Stimulated activated CD8-positive, alpha-beta memory T cell treated with anti-CD3 and anti-CD28 coated beads, Interleukin-4, amount 100 ng/mL, for 1 hour (primary cell): ENCODE measurements at places on chromosomes 3 and 15.

GRCh38 chr3:3305084-3305483 lies 125.6 kb upstream of the CRBN start:
- DNase-seq, result no peak

- DNase-seq, result no peak
Measured at GRCh38 chr3:139227165-139227564, 116.7 kb upstream of the MRPS22 start.

DNA sequence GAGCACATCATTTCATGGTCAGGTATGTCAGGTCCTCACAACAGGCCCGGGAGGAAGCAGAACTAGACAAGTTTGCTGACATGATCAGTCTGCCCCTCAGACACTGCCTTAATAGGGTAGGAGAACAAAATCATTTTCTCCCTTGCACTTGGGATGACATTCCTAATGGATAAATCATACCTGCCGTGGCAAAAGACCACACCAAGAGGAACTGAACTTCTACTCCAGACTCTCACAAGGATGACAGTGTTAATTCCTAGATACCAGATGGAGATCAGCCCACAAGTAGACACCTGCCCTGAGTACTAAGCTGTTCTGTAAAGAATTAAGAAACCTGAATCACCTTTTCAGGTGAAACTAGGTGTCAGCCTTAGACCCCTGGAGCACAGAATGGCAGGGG lies 19.5 kb downstream of the SIAH2 start:
- no peak for DNase-seq

- no peak for DNase-seq
Measured at GRCh38 chr3:53516339-53516738, 21.9 kb downstream of the CACNA1D start.

- no peak for DNase-seq
Measured at GRCh38 chr3:126851382-126851781, 131.5 kb upstream of the PLXNA1 start.

DNA sequence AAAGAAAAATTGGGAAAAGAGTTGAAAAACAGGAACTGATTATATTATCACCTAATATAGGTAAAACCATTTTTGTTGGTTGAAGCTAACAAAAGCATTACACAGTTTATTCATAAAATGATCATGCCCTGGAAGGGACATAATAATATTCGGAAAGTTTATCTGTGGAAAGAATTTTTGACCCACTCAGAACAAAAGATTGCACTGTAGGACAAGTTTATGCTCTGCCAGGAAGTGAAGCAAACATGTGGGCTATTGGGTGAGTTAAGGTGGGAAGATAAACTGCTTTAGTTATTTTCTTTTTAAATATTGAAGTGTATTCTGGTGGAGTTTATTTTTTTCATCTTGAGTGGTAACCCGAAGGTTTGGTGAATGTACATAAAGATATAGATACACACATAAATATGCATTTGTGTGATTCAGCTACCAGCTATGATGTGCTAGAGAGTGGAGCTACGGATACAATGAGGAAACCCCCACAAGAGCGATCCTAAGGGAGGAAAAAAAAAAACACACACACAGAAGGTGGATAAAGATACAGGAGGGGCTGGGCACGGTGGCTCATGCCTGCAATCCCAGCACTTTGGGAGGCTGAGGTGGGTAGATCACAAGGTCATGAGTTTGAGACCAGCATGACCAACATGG lies 506.4 kb upstream of the THBS1 start:
- DNase-seq, result no peak

DNA sequence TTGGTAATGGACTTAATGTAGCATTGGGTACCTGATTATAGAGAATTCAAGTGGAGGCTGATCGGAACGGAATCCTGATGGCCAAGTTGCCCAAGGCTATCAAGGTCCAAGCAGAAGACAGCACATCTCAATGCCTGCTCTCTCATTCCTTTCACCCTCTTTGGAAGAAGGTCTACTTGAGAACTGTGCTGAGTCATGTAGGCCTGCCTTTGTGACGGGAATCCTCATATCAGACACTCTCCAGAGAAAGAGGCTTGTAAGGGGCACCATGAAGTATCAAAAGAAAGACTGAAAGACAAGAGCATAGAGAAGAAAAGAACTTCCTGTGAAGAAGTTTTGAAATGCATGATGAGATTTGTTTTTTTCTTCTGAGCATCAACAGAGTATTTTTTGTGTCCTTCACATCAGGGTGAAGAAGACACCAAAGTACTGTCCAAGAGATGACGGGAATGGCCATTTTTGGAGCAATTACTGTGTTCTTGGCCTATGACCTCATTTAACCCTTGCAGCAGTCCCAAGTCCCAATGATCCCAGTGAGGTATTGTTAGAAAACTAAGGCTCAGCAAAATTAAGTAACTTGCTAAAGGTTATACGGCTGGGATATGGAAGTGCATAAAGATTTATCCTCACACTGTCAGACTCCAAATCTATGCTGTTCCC lies 13.2 kb upstream of the LARP6 start:
- DNase-seq, result no peak
